ENCODE measurements at places on chromosomes 2 and 18.

DNA sequence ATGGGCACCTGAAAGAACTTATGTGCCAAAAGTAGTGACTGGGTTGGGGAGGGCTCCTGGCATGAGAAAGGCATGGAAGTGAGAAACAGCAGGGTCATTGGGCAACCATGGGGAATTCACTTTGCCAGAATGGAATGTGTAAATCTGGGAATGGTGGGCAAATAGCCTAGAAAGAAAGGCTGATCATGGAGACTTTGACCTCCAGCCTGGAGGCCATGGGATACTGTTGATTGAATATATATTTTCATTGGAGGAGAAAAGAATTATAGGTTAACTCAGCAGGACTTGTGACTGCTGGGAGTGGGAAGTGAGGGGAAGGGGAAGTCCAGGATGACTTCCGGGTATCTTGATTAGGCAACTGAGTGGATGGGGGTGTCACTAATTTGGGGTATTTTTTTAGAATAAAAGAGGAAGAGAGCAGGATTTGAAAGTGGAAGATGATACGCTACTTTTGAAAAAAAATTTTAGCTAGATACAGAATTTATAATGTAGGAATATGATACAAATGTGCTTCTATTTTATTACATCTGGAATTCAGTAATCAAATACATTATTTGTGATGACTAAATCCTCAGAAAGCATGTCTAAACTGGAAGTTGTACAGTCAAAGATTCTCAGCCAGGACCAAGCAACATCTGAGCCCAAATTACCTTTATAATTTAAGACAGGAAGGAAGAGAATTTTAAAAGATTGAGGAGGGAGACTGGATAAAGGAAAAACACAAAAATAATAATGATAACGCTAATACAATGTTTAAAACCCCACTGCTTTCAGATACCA, 116.2 kb downstream of the GATA6 start:
- DNase-seq: no peak

GRCh38 chr2:52686935-52687334, 1080.7 kb upstream of the CHAC2 start:
- no peak for DNase-seq

DNA sequence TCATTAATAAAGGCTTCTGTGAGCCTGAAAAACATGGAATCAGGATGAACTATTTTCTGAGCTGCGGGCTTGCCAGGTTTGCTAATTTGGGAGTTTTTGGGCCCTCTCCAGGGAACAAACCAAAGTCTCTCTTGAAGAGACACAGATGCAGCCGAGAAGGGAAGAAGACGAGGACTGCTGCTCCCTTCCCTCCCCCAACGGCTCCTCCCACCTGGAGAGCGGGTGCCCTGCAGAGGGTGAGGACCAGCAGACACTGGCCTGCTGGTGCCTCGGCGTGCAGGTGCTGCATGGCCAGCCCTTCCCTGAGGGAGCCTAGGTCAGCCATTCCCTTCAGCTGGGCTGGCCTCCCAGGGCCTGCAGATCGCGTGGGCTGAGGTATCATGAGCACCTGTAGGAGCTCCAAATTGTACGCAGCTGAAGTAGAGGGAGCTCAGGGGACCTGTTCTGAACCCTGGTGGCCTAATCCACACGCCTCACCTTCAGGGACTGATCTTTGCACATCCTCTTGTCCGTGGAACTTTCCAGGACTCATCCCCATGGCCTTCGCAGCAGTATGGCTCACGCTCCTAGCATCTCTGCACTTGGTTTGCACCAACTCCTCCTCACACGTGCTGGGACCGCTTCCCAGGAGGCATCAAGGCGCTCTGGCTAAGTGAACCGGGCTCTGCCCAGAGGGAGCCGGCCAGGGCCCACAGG, 19.5 kb downstream of the EMX1 start:
- no peak for DNase-seq

- DNase-seq: no peak
Measured at GRCh38 chr2:108388045-108388444, 10.3 kb downstream of the SULT1C4 start.

- no peak for DNase-seq
Measured at GRCh38 chr2:111990856-111991255, 64.2 kb upstream of the TMEM87B start.

DNA sequence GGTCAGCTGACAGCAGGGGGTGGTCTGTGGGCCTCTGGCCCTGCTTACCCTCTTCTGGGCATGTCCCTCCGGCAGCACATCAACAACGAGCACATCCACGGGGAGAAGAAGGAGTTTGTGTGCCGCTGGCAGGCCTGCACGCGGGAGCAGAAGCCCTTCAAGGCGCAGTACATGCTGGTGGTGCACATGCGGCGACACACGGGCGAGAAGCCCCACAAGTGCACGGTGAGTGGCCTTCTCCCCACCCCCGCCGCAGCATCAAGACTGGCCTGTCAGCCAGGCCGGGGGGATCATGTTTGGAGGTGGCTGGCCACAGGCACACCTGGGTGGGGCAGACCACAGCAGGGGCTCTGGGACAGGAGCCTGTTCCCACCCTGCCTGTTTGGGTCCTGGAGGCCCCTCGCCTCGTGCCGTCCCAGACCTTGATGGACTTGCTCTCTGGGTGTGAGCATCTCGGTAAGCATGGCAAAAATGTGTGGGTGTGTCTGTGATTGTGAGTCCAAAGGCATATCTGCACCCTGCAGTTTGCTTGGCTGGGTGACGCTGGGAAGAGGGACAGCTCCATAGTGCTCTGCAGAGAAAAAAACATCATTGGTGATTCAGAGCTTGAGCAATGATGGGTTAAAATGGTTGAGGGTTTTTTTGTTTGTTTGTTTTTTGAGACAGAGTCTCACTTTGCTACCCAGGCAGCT, 242.8 kb downstream of the GLI2 start:
- DNase-seq: no peak

GRCh38 chr18:62660691-62661090, 54.6 kb upstream of the PHLPP1 start:
- no peak for DNase-seq

GRCh38 chr2:190180313-190181122, 118.0 kb upstream of the MSTN start:
- no peak for DNase-seq

DNA sequence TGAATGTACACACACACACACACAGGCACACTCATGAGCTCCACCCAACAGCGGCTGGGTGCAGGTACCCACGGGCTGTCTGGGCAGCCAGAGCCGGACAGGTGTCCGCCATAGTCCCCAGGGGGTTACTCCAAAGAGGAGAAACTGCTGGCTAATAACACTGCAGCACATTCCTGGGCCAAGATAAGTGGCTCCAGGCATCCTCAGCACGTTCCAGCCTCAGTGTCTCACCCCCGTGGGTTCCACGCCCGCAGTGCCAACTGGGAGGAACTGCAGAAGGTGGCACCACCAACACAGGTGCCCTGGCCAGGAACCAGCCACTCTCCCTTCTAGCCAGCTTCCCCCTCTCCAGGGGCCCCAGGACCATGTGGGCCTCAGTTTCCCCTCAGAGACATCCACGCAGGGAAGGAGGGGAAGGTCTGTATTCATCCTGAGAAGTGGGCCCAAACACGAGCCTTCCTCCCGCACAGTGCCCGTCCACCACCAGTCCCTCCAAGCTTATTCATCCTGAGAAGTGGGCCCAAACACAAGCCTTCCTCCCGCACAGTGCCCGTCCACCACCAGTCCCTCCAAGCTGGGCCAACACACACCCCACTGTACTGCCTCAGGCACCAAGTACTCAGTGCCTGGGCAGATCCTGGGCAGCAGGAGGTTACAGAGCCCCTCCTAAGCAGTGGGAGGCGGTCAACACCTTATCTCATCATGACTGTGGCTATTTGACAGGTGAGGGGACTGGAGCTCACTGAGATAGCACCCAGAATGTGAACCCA, 47.6 kb downstream of the TNS1 start:
- no peak for DNase-seq

DNA sequence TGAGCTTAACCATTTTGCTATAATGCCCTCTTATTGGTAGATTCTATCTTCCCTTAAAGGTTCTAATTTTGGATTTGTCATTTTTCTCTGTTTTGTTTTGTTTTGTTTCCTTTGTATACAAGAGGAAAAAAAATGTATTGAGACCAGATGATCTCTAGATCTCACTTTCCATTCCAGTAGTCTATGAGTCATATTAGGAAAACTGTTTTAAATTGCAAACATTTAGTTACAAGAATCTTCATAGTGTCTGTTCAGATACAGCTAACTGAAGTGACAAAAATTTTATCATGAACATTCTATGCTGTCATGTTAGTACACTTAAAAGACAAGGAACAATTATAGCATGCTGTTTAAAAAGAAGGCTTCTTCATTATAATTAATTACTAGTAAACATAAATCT, 322.8 kb downstream of the LRRTM4 start:
- no peak for DNase-seq

DNA sequence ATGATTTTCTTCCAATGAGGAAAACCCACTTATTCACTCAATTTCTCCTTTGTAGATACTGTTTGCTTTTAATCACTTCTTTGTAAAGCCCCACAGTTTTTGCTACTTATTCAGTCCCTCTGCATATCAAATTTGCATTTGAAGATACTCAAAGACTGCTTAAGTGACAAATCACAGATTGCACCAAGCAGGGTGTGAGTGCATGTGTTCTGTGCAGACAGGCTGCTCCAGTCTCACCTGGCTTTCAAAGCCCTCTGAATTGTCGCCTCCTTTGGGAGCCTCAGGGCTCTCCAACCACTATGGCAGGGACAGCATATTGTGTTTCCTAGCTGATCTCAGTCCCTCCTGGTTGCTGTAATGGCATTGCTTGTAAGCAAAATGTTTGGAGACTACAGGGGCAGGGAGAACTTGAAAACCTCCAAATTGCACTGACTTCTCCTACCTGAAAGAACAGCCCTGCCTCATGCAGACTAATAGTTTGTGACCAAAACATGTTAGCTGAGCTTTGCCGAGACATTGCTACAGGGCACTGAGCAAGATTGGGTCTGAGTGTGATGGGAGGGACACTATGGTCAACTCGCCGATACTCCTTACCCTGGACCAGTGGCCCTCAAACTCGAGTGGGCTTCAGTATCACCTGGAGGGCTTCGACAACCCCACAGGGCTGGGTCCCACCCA, 96.8 kb downstream of the POLE4 start:
- DNase-seq: no peak

- DNase-seq: no peak
Measured at GRCh38 chr2:186590350-186590758, 498 bp downstream of the ITGAV start.

DNA sequence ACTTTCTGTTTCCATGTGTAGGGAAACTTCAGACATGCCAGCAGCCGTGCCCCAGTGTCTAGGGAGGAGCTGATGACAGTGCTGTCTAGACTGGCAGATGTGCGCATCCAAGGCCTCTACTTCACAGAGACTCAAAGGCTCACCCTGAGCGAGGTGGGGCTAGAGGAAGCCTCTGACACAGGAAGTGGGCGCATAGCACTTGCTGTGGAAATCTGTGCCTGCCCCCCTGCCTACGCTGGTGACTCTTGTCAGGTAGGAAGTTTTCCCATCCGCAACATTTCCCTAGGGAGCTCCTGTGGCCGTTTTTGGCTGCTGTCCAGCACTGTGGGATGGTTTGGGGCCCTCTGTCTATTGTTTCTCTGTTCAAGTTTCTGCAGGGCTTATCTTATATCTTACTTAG, 143.1 kb upstream of the TTC39C start:
- DNase-seq: no peak

- no peak for DNase-seq
Measured at GRCh38 chr2:237723602-237724001, 75.0 kb upstream of the RBM44 start.

GRCh38 chr18:7572822-7573221, 5.7 kb downstream of the PTPRM start:
- DNase-seq: no peak

GRCh38 chr2:11865805-11866204, 119.4 kb downstream of the LPIN1 start:
- no peak for DNase-seq

GRCh38 chr2:143218621-143219020, 89.4 kb downstream of the ARHGAP15 start:
- no peak for DNase-seq

GRCh38 chr18:35407871-35408481, 30.8 kb upstream of the ZNF396 start:
- peak; percentile 22 for DNase-seq

DNA sequence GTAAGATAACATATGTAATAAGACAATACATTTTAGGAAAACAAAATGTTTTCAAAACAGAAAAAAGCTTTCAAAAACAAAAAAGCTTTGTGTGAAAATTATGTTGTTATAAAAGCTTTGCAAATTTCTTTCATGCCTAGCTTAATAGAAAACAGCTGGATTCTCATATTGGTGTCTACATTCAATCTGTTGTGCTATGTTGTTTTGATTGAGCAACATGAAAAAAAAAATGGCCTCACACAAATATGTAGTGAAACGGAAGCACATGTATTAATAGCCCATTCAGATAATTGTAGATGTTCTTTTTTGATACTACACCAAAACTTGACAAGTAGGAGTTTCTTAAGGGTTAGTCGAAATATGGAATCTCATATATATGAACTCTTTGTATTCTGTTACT, 197.5 kb downstream of the ZEB2 start:
- no peak for DNase-seq

DNA sequence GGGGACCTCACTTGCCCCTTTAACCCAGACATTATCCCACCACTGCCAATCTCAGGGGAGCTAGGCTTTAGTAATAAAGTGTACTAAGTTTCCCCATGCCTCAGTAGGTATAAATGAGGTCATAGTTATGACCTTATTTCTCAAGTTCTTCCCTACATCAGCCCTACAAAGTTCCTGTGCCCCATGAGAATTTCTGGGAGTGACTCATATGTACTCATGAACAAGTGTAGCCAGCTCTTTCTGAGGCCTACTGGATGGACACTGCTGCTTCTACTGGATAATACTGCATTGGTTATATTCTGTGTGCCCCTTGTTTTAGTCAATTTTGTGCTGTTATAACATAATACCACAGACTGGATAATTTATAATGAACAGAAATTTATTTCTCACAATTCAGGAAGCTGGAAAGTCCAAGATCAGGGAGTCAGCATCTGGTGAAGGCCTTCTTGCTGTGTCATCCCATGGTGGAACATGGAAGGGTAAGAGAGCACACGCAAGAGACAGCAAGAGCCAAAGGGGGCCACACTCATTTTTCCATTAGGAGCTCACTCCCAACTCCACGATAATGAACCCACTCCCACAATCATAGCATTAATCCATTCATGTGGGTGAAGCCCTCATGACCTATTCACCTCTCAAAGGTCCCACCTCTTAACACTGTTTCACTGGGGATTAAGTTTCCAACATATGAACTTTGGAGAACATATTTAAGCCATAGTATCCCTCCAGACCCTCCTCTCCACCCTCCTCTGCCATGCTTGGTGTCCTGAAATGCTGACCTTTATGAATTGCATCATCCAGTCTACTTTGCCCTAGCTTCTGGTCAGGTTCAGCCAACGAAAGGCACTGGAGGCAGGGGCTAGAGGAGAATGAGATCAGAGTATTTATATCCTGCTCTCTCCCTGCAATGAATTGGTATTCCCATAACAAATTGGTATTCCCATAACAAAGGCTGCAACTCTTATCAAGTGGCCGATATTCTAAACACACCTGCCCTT, 25.4 kb upstream of the ST3GAL5 start:
- no peak for DNase-seq

DNA sequence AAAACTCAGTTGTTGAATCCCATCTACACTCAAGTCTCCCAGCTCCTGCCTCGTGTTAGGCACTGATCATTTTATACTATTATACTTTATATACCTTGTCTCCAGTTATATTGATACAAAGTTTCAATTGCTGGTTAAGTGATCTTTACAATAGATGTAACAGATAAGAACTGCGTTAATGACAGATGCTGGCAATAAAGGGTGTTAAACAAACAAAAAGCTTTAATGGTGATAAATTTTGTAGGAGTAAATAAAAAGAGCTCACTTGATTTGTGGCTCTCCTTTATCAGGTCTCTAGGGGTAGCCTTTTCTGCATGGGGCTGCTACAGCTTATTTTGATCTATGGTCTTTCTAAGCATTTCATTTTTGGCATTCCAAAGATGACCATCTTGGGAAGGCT, 106.9 kb upstream of the GAREM1 start:
- no peak for DNase-seq
